ENCODE measurements at places on chromosomes 1 and 21.

- no peak for DNase-seq
These were observed 11.5 kb downstream of the SLC44A3 start for GRCh38 chr1:94831641-94832040.

DNA sequence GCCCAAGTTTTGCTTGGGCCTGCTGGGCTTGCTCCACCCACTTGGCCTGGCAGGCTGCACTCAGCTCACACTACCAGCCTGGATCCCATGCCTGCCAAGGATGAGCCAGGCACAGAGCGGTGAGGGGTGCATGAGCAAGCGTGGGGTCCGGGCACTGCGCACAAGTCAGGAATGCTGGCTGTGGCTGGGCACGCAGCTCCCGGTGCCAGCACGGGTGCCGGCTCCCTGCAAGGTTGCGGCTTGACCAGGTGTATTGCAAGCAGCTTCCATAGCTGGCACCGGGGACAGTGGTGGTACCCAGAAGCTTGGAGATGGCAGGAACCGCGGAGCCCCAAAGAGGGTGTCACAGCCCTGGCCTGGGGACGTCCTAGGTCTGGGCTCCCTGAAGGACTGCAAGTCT is 224.4 kb upstream of the NRIP1 start:
- no peak for DNase-seq

GRCh38 chr1:26961826-26962225 is 1.6 kb upstream of the KDF1 start:
- DNase-seq = no peak

DNA sequence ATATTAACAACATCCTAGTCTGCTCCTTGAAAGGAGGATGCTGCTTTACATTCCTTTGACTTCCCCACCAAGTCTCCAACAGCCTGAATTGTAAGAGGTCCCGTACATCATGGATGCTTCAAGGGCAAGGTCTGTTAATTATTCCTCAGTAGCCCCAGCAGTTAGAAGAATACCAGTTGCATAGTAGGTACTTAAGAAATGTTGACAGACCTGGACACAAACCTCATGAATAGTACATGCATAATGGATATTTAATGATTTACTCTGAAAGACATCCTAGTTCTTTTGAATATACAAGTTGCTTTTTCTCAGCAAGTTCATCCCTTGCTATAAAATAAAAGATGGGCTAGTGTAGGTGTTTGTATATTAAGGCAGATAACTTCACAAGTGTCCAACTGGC is 112.1 kb upstream of the DPYD start:
- no peak for DNase-seq

- no peak for DNase-seq
These were observed 64.5 kb upstream of the CHRM3 start for GRCh38 chr1:239321877-239322276.

- no peak for DNase-seq
These were observed 349.6 kb downstream of the PTBP2 start for GRCh38 chr1:97071173-97071572.

GRCh38 chr21:14572204-14572780 is 26.2 kb upstream of the SAMSN1 start:
- no peak for DNase-seq
